AG10803 (cell line): ENCODE measurements at places on chromosomes 12 and 14.

DNA sequence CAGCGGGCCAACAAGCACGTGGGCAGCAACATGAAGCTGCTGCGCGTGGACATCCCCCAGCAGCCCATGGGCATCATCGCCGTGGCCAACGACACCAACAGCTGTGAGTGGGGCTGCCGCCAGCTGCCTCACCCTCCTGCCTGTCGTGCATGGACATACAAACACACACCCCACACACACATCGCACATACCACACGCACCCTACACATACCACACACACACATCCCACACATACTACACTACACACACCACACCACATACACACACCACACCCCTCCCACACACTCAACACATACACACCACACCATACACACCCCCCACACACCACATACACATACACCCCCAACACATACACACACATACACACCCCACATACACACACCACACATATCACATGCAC is 25.2 kb upstream of the NXPH4 start:
- peak; percentile 46 for DNase-seq

- no peak for DNase-seq
Measured at GRCh38 chr14:34254571-34254970, 207.5 kb downstream of the SPTSSA start.

DNA sequence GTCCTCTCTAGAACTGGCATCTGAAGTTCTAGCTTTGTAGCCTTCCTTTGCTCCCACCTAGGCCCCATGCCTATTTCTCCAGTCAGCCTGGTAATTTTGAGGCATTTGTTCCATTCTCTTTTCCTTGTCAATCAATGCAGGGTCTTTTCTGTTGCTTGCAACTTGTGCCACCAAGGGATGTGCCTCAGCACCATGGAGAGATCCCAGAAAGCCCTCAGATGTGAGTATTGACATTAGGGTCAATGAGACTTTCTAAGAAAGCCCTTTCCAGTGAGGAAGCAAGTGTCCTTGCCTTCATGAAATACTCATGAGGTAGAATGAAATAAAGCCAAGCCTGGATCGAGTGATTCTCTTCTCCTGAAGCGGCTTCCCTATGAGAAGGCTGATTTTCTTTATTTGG is 213.9 kb downstream of the SLC15A4 start:
- DNase-seq, result no peak

DNA sequence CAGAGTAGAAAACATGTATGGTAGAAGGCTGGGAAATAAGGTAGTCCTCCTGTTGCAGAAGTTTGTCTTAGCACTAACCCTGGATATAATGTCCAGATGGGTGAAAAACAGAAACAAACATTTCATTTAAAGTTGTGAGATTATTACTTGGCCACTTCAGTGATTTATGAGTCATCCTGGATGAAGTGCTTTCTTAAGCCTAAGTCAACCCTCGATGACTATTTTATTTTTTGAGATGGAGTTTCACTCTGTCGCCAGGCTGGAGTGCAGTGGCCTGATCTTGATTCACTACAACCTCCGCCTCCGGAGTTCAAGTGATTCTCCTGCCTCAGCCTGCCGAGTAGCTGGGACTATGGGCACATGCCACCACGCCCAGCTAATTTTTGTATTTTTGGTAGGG is 10.2 kb downstream of the DLST start:
- no peak for DNase-seq

DNA sequence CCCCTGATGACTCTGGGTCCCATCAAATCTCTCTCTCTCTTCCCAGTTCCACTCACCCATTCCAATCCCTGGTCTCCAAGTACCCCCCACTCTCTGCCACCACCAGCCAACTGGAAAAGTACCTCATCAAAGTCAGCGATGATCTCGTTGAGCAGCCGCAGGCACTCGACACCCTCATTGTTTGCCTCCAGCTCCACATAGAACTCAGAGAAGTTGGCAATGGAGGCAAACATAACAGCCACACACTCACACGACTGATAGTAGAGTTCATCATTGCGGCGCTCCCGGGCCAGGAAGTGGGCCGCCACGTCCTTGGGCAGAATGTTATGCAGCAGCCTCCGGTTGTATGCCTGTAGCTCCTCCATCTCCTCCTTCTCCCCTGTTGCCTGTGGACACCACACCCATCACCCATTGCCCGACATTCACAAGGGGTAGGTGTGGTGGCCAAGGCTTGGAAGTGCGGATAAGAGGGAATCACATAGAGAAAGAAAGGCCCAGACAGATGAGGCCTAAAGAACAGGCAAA is 17.2 kb downstream of the ADCY6 start:
- no peak for DNase-seq

DNA sequence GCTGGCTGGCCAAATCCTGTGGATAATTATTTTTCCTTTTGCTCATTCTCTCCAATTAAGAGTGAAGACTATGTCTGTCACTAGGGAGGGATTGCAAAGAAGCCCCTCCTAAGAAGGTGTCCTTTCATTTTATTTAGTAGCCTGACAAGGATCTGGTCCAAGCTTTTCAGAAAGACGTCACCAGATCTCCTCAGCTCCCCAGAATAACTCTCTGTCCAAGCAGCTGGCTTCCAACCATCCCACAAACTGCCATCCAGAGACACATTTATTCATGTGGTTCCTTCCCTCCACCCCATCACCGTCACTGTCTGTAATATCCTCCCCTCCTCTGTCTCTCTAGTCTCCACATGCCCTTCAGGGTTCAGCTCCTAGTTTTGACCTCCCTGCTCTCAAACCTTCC is 69.9 kb downstream of the PPM1H start:
- DNase-seq, result peak; percentile 61

GRCh38 chr12:26152507-26153102 is 27.8 kb upstream of the BHLHE41 start:
- no peak for DNase-seq

- DNase-seq, result no peak
Measured at GRCh38 chr14:38004610-38004879, 203.2 kb upstream of the SSTR1 start.

GRCh38 chr12:72295744-72296143 is 23.6 kb downstream of the TRHDE start:
- no peak for DNase-seq

GRCh38 chr12:105214148-105214547 is 21.8 kb downstream of the APPL2 start:
- peak; percentile 84 for DNase-seq

GRCh38 chr12:120242275-120242799 is 23.2 kb downstream of the PXN start:
- no peak for DNase-seq

DNA sequence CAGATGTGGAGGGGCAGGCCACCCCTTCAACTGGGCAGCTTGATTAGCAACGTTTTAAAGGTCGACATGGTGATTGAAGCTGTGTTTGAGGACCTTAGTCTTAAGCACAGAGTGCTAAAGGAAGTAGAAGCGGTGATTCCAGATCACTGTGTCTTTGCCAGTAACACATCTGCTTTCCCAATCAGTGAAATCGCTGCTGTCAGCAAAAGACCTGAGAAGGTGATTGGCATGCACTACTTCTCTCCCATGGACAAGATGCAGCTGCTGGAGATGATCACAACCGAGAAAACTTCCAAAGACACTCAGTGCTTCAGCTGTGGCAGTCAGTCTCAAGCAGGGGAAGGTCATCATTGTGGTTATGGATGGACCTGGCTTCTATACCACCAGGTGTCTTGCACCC is 23.9 kb upstream of the AICDA start:
- DNase-seq, result no peak

DNA sequence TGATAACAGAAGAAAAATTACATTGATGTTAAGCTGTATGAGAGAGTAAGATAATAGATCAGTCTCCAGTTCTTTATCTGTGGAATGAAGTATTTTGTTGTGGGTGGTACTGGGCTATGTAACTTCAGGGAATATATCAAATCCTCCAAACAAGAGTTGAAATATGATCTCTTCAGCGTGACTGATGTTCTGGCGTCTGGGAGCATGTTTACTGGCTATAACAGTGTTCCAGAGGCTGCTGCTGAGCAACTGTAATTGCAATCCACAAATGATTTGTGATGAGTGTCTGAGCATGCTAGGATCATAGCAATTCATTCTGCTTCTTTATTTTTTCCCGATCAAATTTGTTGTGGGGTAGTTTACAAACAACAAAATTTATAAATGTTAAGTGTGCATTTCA is 18.6 kb upstream of the CCDC198 start:
- no peak for DNase-seq

- DNase-seq, result no peak
Measured at GRCh38 chr12:128843538-128843937, 9.7 kb upstream of the GLT1D1 start.

GRCh38 chr12:45637706-45638105 is 91.8 kb upstream of the ARID2 start:
- DNase-seq, result peak; percentile 27

DNA sequence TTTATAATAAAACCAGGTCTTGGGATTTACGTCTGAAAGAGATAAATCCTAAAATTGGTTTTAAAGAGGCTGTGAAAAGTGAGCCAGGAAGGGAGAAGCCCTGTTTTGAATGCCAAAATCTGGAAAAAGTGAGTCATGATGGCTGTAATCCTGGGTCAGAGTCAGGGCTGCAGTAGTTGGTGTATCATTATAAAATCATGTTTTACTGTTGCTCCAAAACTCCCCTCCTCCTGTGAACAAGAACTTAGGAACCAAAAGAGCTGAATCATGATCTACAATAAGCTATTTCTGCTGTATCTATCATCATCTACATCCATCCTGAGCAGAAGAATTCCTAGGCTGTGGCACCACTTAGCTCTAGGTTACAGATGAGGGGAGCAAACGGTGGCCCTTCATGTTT is 79.3 kb downstream of the LMO3 start:
- peak; percentile 82 for DNase-seq

DNA sequence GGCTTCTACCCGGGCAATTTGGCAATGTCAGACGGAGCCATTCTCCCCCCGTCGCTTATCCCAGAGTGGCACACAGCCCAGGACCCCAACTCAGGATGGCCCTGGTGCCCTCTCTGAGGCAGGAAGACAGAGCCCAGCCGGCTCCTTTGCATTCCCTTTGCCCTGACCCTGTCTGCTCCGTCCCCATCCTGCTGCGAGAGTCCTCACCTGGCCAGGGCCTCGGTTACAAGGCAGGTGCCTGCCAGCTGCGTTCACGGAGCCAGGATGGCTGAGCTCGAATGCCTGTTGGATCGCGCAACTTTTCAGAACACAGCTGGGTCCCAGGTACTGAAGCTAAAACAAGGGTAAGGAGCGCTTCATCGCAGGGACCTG is 18.6 kb downstream of the LRTM2 start:
- no peak for DNase-seq

DNA sequence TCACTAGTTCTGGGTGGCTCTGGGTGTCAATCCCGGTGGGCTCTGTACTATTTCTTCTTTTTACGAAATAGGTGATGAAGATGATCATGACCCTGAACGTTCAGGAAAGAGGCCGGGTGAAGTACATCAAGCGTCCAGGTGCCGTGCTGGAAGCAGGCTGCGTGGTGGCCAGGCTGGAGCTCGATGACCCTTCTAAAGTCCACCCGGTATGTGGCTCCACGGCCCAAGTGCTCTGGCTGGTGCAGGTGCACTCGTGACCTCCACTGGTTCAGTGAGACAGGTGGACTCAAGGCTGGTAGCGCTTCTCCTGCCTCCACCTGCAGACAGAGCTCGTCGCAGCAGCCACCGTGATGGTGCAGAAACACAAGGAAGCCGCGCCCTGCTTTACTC is 85.1 kb downstream of the ACACB start:
- no peak for DNase-seq

- DNase-seq, result no peak
Measured at GRCh38 chr14:76810525-76810924, 2.2 kb downstream of the ANGEL1 start.
